ENCODE measurements at places on chromosomes 4 and X. TPM values are rescaled to one million over a fixed set of nuclear protein-coding genes. Genes with fewer than 3 reads are reported as not detected.

The FGA gene
- 2.8 TPM for total RNA-seq

GRCh38 chrX:69264158-69264581 is 98.9 kb upstream of the PJA1 start:
- no peak for DNase-seq

The GUCY1A1 gene
- 0.48 TPM for total RNA-seq

The SYTL4 gene
- not detected for total RNA-seq

DNA sequence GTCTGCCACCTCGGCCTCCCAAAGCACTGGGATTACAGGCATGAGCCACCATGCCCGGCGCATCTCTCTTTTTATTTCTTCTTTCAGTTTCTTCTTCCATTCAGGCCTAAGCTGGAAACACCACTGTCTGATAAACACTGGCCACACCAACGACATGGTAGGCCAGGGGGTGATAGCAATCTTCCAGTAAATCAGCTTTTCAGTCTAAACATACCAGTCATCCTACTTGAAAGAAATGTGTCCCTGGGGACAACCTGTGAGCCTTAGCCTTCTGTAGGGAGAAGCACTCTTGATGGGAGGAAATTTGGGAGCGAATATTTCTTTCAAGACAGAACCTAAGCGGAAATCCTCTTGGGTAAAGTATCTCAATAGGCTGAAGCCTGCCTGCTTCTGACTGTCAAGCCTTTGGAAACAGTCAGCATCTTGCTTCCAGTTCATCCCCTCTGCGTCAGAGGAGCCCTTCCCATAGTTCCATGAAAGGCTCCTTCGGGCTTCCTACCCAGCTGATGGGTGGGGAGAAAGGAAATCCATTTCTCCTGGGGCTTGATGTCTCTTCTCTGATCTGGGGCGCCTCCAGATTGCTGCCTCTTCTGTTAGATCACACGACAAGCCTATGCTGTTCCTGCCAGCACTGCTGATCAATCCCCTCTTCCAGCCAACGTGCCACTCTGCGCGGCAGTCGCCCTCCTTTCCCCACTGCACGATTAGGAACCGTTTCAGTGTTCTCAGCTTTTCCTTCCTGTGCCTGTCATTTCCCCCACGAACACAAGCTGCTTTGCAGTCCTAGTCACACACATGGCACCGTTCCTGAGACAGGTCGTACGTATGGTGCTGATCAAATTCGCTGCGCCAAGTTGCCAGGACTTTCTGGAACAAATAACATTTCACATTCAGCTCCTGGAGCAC is 49.5 kb upstream of the CBR4 start:
- no peak for DNase-seq

DNA sequence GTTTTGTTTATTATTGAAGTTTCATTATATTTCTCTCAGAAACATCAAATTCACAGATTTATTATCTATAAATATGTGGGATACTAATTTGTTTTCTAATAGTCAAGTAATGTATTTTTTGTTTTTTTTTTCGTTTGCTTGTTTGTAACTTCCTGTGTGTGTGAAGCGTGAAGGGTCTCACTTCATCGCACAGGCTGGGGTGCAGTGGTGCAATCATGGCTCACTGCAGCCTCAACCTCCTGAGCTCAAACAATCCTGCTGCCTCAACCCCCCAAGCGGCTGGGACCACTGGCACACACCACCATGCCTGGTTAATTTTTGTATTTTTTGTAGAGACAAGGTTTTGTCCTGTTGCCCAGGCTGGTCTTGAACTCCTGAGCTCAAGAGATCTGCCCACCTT is 55.1 kb downstream of the SH3RF1 start:
- DNase-seq = peak; percentile 21

DNA sequence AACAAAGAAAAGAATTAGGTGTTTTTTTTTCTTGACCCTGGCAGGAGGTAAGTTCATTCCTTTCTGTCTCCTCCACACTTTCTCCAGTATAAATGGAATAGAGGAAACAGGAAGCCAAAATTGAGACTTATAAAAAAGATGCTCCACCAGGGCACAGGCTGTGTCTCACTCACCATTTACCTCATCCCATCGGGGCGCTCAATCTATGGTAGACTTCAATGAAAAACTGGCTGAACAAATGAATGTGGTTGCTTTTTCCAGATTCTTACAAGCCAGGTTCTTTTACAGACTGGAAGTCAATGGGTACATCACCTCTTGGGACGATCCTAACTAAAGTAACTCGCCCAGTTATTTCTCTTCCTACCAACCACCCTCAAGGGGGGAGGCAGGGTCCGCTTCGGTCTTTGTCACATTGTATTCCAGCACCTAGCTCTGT is 685 bp downstream of the COMMD8 start:
- no peak for DNase-seq

- no peak for DNase-seq
Measured at GRCh38 chr4:144518181-144518895, 127.6 kb upstream of the HHIP start.

All from GM12878 (cell line).